ENCODE measurements at places on chromosomes 11 and 22.

GRCh38 chr22:26658671-26659478, 1.5 kb downstream of the MIAT start:
- DNase-seq: peak; percentile 65

DNA sequence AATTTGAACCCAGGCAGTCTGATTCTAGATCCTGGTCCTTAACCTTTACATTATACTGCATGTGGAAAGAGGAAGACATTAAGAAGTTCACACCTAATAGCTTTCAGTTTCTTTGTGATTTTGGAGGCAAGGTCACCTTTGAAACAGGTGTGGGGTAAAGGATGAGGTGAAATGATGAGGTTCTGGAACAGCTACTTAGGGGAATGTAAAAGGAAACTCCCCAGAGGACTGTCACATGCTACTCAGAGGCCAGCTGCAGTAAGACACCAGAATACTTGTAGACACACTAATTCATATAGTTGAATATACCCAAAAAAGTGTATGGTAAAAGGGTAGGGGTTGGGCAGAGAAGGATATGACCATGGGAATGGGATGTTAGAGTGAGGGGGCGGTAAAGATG, 5.4 kb downstream of the APIP start:
- DNase-seq: no peak

- no peak for DNase-seq
These were observed 29.2 kb downstream of the PDGFD start for GRCh38 chr11:104134745-104135144.

DNA sequence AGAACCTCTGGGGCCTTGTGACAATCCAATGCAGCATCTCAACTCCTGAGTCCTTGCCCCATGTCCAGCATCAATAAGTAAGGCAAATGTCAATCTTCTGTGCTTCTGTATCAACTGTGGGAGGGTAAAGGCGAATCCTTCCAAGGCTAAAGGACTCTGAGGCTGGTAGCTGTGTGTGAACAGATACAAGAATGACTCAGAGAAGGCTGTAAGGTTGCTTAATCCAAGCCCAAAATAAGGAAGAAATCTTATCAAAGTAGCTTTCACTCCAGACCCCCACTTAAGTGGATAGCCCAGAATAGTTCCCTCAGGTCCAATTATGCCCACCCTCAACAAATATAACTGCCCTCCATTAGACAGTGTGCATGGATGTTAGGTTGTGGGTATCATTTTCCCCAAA, 28.1 kb upstream of the SCGB1A1 start:
- no peak for DNase-seq

GRCh38 chr22:41998361-41999261, at the start of gene WBP2NL:
Gene WBP2NL (plus strand): TSS chr22:41998788. CDS start chr22:41998819, 31 bp downstream.
- peak; percentile 77 for DNase-seq

GRCh38 chr11:30216534-30216933, 14.3 kb upstream of the FSHB start:
- DNase-seq: no peak

- no peak for DNase-seq
These were observed 11.4 kb upstream of the HPX start for GRCh38 chr11:6452219-6452618.

- no peak for DNase-seq
These were observed 849 bp upstream of the APOBEC3B start for GRCh38 chr22:38981005-38981991.
